ENCODE measurements at places on chromosomes 11 and 22.

DNA sequence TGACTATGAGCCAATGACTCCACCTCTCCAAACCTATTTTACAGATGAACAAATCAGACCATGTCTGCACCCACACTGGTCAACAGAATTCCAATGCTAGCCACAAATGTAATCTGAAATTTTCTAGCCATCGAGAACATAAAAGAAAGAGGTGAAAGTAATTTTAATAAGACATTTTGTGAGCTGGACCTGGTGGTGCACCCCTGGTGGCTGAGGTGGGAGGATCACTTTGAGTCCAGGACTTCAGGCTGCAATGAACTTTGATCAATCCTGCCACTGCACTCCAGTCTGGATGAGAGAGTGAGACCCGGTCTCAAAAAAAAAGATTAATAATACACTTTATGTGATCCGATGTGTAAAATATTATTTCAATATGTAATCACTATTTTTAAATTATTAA is 9.4 kb upstream of the RNF185 start:
- no peak for DNase-seq

GRCh38 chr11:83292709-83293456 is 6.7 kb upstream of the CCDC90B start:
- DNase-seq: no peak

- no peak for DNase-seq
These were observed 56.7 kb downstream of the PPP6R2 start for GRCh38 chr22:50399751-50400331.

DNA sequence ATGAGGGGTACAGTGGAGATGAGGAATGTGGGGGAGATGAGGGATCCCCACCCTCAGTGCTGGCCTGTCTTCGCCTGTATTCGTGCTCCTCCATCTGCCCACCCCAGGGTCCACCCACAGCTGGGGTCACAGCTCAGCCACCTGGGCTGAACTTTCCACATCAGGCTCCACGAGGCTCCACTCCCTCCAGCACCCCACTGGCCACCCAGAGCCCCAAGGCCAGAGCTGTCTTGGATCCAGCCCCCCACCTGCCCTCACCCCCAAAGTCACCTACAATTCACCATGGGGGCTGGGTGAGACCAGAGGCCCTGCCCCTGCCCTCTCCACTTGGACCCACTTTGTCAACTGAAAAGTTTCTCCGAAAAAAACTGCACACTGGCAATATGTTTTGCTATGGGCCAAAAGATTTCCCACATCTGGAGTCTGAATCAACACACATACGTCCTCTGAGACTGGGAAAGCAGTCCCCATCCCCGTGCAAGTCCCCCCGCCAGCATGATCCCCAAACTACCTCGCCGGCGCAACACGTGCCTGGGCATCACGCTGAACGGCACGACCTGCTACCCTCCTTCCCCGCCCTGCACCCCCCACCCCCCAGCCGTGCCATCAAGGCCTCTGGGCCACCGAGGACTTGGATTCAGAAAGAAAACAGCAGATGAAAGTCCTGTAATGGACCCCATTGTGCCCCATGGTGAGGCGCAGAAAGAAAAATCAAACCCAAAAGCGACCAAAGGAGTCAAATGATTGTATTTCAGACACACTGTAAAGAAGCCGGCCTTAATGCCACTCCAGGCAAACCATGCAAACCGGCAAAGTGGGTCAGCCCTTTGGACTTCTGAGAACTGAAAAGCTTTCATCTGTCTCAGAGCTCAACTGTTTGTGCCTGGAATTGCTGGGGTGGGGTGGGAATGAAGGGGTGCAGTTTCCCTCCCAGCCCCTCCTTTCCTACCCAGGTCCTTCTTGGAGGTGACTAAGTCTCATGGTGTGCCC is 16.5 kb upstream of the GAL start:
- DNase-seq: no peak

DNA sequence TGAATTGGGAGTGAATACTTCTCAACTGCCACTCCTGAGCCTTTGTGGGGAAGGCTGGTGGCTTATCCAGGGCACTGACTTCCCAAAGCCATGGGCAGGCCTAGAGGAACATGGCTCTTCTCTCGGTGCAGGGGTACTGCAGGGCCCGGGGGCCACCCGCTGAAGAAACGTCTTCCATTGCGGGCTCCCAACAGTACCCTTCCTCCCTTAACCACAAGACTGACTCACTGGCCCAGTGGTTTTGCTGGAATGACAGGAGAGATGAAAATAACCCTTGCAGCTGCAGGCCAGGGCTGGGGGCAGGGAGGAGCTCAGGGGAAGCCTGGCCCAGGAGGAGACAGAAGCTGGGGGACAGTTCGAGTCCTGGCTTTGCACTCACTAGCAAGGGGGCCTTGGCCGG is 13.5 kb downstream of the TXN2 start:
- DNase-seq: no peak

DNA sequence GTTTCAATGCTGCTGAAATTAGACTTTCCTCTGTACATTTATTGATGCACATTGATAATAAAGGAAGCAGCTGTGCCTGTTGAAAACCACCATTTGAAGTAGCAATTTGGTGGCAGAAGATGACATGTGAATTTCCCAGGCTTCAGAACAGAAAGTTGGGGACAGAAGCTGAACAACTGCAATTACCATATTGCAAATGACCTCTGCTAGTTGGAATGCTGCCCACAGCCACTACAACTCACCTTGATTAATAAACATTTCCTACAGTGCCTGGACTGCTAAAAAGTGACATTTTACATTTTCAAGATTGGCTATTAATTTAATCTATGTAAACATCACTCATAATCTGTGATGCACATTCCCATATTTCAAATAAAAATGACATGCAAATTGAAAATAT is 208.6 kb downstream of the LUZP2 start:
- DNase-seq: no peak

- DNase-seq: no peak
These were observed 23.2 kb upstream of the GLYATL1B start for GRCh38 chr11:59062602-59063529.

GRCh38 chr22:38802671-38803121 is 8.8 kb upstream of the DNAL4 start:
- DNase-seq: no peak

- DNase-seq: peak; percentile 100
These were observed 37.5 kb downstream of the ZC3H12C start for GRCh38 chr11:110130642-110131238.

- no peak for DNase-seq
These were observed 60.6 kb downstream of the SMCO4 start for GRCh38 chr11:93482556-93482955.

DNA sequence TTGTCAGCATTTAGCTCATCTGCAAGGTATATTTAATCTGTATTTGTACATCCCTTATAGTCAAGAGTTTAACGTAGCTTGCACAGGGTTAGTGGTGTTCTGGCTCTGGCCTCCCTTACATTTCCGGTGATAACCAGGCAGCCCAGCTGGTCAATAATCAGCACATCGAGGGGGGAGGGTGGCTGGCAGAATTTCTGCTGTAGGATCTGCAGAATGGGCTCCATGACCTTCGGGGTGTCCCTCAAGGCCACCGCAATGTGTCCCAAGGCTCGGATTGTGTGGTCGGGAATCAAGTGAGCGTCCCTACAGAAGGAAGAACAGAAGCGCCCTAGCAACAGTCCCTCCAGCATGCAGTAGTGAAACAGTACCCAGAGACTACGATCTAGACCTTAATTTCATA is 25.1 kb downstream of the SERPIND1 start:
- no peak for DNase-seq

GRCh38 chr11:79081471-79082031 is 359.3 kb downstream of the TENM4 start:
- no peak for DNase-seq

DNA sequence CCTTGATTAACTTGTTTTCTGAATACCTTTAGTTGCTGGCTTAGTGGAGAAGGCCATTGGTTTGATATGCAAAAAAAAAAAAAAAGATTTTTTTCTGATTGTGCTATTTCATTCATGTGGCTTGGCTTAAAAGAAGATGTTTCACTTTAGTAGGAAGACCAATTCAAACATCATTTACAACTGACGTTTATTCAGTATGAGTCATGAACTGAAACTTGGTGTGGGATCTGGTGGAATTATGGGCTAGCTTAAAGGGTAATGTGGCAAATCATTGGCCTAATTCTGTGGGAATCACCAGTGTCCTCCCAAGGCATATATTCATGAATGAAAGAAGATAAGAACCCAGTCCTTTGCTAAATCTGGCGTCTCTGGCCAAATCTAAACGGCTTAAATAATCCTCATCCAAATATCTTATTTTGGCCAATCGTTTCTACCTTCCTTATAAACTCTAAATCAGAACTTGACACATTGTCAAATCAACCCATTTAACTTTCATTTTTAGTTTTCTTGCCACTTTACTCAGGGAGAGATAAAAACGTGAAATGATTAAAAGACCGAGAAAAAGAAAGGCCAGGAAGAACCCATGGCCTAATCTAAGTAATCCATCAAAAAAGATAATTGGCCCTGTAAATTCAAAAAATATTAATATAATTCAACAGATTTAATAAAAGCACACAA is 77.0 kb downstream of the DDIAS start:
- DNase-seq: no peak

GRCh38 chr11:108302121-108302785 is 79.4 kb downstream of the ATM start:
- no peak for DNase-seq

DNA sequence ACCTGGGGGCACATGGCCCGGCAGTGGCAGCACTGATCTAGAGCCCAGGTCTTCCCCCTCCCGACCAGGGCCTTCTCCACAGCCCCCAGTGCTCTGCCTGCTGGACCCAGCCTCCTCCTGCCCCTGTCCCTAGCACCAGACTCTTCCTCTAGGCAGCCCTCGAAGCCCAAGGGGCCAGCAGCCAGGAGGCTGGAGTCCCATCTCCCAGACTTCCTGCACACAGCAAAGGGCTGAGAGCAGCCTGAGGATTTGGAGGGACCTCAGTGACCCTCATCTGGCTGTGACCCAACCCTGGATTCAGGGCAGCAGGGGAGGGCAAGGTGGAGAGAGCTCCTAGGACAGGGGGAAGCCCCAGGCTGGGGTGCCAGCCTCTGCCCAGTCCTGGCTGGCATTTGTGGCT is 3.0 kb downstream of the RHOD start:
- no peak for DNase-seq

GRCh38 chr22:41352058-41352457 is 29.7 kb upstream of the TEF start:
- no peak for DNase-seq

- no peak for DNase-seq
These were observed 5.9 kb downstream of the ARL2 start for GRCh38 chr11:65019824-65020223.

- no peak for DNase-seq
These were observed 2.2 kb upstream of the MOV10L1 start for GRCh38 chr22:50087646-50088045.

GRCh38 chr22:25110846-25111578 is 88.6 kb upstream of the CRYBB3 start:
- DNase-seq: no peak
